Left lobe of liver (tissue), 2 donors: ENCODE measurements at places on chromosomes 12 and 14. TPM values are rescaled to one million over a fixed set of nuclear protein-coding genes. Genes with fewer than 3 reads are reported as not detected.

The KRT73 gene
- total RNA-seq, result not detected

The SIX6 gene
- total RNA-seq, result not detected

DNA sequence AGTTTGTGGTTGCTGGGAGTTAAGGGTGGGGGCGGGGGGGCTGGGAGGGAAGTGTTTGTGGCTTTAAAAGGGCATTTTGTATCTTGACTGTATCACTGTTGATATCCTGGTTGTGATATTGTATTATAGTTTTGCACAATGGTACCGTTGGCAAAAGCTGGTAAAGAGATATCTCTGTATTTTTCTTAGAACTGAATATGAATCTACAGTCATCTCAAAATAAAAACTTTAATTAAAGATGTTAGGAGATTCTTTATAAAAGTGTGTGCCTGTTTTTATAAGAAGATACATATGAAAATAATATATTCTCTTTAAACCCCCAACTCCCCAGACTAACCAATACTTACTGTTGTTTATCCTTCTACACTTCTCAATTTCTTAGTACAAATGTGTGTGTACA, 43.2 kb downstream of the TTC6 start:
- no peak for DNase-seq

The CFAP251 gene
- total RNA-seq, result 2.2 TPM

GRCh38 chr14:26128931-26129671, 468.7 kb downstream of the NOVA1 start:
- no peak for DNase-seq

- DNase-seq, result peak; percentile 91
These were observed at the start of gene RDH5 for GRCh38 chr12:55720071-55720564. Gene RDH5 (plus strand): TSS chr12:55720393. CDS start chr12:55721185, 792 bp downstream.

The FAM90A1 gene
- total RNA-seq, result not detected

DNA sequence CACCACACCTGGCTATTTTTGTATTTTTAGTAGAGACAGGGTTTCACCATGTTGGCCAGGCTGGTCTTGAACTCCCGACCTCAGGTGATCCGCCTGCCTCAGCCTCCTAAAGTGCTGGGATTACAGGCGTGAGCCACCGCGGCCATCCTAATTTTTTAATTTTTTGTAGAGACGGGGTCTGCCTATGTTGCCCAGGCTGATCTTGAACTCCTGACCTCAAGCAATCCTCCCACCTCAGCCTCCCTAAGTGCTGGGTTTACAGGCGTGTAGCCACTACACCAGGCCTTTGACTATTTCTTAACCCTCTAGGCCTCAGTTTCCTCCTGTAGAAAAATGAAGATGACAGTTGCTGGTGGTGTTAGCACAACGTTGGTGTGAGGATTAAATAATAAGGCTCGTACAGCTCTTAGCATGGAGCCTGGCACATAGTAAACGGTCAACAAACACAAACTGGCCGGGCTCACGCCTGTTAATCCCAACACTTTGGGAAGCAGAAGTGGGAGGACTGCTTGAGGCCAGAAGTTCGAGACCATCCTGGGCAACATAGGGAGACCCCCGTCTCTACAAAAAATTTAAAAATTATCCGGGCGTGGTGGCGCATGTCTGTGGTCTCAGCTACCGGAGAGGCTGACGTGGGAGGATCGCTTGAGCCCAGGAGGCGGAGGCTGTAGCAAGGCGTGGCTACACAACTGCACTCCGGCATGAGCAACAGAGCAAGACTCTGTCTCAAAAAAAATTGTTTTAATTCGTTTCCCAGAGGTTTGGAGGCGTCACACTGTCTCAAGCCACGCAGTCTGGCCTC, 979 bp downstream of the DDX54 start:
- DNase-seq, result no peak

GRCh38 chr12:121820056-121820455, 16.2 kb downstream of the SETD1B start:
- DNase-seq, result no peak

The MMP19 gene
- total RNA-seq, result 2.2 TPM

- DNase-seq, result no peak
These were observed 155.6 kb downstream of the DYRK2 start for GRCh38 chr12:67804168-67804567.

The DAO gene
- total RNA-seq, result 65.3 TPM

DNA sequence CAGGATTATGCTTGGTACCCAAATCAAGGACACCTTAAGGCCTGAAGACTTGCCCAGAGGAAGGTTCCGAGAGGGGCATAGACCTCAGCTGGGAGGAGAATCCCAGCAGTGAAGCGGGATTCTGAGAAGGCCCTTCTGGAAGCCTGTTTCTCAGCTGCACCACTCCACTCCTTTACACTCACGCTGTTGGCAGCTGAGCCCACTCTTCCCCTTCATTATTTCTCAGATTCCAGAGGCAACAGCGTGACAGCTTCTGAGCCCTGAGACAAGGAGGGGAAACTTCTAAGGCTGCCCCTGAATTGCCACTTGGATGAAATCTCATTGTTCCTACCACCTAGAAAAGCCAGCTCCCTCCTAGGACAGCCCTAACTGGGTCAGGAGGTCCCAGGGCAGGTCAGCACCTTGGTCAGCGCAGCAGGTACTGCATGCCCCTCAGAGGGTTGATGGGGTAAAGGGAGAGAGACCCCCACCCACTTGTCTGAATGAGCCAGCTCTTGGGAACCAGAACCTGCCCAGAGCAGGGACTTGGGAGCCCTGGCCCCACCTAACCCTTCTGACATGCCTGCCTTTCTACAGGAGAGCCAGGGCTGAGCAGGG, 53.9 kb downstream of the ISCA2 start:
- no peak for DNase-seq

GRCh38 chr14:22623047-22623446, 21.1 kb downstream of the OR6J1 start:
- DNase-seq, result no peak

The MAX gene
- total RNA-seq, result 32.3 TPM

GRCh38 chr14:87286191-87286590, 706.8 kb downstream of the GALC start:
- no peak for DNase-seq

GRCh38 chr12:13875744-13876143, 105.7 kb downstream of the GRIN2B start:
- DNase-seq, result no peak

The UBE3B gene
- total RNA-seq, result 19.2 TPM

DNA sequence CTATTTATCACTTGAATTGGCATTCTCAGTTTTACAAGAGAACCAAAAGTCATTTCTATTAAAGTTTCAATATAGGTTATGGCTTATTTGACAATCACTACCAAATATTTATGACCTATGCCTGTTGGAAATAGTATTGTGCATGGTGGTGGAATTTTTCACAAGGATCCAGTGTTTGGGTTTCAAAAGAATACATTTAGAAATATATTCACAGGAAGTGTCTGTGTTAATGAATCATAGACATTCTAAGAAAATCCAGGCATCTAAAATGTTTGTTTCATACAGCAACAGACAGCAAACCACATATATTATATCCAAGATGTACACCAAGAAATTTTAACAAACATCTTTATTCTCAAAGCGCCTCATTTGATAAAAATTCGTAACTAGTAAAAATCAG, 92.7 kb downstream of the MED13L start:
- DNase-seq, result no peak

- DNase-seq, result no peak
These were observed 112.7 kb downstream of the IPO8 start for GRCh38 chr12:30582943-30583342.

- DNase-seq, result no peak
These were observed 210.1 kb upstream of the DIO3 start for GRCh38 chr14:101351146-101351545.

DNA sequence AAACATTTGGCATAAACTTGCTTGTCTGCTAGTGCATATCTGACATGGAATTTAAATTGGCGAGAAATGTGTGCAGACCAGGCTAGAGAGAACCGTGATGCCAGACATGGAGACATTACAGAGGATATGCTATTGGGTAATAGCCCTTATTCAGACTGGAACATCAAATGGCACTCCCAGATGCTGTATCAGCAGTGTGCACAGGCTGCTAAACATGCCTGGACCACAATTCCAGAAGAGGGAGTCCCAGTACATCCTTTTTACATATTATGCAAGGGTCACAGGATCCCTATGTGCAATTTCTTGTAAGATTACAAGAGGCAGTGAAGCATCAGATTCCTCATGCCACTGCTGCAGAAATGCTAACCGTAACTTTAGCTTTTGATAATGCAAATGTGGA, 354.5 kb upstream of the FOXG1 start:
- DNase-seq, result no peak
